NCI-H2029 treated with DMSO at 0.1 percent for 48 hours (cell line): ENCODE measurements at places on chromosomes 2 and 18.

DNA sequence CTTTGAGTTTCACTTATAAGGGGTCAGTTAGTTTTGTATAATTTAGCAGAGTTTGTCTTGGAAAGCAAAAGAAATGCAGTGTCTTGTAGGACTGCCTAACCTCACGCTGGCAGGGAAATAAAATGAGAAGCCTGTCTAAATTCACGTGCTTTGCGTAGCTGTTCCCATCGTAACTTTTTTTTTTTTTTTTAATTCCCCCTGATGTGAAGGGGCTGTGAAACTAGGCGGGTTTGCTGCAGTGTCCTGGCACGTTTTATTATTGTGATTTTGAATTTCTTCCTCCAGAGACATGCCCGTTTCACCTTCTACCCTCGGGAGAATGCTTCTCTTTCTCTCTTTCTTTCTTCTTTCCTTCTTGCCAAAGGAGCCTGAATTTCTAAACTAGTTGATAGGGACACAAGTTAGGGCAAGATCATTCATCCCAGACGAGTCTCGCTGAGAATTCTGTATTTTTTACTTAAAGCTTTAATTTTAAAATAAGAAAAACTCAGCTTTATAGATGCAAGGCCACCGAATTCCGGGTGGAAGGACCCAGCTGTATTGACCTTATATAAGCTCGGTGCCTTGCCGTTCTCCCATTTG is 2.3 kb downstream of the MEIS1 start:
- DNase-seq = no peak

- no peak for DNase-seq
Observed at GRCh38 chr2:151189125-151189524, 72.5 kb downstream of the RBM43 start.

DNA sequence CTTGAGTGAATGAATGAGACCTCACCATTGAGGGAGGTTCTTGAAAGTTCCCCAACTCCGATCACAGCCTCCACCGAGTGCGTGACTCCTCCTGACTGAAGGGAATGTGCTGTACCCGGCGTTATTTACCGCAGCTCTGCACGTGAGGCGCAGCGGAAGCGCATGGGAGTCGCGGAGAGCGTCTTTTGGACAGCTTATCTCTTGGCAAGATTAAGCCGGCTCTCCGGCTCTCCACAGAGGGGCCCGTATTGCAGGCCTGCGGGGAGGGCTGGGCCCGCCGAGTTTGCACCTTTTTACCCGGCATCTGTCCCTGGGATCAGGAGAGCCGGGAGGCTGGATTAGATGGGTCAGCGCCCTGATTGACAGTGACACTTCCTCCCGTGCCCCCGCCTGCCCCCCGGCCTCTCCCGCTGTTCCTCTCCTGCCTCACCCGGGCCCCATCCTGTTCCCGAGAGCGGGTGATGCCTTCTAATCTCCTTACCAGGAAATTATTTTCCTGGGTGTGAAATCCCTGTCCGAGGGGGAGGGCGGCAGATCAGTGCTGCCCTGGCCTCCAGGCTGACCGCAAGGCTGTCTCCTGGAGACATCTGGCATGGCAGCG is 176.3 kb downstream of the INHBB start:
- DNase-seq = no peak

DNA sequence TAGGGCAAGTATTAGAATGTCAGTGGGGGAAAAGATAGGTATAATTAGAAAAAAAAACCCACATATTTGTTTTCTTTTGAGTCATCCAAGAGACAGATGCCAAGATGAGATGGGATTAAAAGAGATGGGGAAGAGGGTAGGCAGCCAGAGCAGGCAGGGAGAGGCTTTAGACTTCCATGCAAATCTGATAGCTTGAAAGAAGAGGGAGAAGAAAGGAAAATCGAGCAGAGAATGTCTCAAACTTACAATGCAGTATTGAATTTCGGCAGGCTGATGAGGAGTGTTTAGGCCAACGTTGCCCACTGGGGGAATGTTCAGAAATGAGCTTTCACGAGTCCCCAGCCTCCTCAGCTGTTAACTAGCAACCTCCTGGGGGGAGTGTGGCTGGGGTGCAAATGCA is 91.3 kb downstream of the SPATS2L start:
- DNase-seq = no peak

DNA sequence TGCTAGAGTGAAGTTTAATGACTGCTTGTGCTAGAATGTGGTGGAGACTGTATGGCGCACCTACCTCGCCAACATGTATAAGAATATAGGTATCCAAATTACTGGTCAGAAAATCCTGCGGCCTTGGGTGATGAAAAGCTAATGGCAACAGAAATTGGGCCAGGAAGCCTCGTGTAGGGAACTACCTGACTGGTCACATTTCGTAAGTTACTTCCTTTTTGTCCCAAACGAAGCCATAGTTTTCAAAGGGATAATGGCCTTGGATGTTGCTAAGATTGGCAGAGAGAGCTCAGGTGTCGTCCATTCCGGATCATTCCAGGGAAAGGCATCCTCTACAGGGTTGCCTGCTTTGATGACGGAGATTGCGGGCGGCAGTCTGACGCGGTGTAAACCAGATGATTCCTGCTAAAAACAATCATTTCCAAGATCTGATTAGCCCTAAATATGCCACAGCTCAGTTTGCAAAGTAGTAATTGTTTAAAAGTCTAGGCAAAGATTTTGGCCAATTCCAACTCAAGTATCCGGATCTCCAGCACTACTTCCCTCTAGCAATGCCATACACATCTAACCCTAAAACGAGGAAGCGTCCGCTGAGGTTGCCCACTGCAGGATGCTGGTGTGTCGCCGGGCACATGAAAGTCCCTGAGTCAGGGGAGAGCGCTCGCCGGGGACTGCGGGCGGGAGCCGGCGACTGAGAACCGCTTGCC is 708 bp upstream of the MALT1 start:
- DNase-seq = peak; percentile 47

DNA sequence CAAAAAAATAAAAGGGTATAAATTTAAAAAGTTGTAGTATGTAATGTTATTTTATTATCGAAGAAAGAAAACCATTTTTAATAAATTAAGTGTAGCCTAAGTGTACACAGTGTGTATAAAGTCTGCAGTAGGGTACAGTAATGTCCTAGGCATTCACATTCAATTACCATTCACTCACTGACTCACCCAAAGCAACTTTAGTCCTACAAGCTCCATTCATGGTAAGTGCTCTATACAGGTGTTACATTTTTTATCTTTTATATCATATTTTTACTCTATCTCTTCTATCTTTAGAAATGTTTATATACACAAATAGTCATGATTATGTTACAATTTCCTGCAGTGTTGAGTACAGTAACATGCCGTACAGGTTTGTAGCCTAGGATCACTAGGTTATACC is 59.5 kb downstream of the RABL2A start:
- no peak for DNase-seq

DNA sequence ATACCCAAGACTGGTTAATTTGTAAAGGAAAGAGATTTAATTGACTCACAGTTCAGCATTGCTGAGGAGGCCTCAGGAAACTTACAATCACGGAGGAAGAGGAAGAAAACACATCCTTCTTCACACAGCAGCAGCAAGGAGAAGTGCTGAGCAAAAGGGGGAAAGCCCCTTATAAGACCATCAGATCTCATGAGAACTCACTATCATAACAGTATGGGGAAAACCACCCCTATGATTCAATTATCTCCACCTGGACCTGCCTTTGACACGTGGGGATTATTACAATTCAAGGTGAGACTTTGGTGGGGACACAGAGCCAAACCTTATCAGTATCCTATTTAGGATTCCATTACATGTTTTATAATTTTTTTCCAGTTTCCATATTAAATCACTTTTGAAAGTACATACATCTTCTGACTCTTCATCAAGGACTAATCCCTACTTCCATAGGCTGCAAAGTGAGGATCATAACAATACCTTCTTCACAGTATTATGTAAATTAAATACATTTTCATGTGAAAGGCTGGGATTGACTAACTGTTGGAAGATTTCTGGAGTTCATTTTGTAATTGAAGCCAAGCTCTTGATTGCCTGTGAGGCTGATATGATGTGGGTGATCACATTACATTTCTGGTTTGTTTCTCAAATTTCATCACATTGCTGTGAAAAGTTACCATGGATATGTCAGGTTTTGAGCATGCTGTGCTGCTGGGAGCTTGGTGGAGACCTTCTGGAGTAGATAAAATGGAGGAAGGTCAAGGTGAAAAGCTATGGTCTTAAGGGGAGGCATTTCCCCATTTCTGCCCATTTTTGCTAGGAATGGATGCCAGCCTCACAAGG is 31.7 kb upstream of the CERS6 start:
- DNase-seq = no peak

DNA sequence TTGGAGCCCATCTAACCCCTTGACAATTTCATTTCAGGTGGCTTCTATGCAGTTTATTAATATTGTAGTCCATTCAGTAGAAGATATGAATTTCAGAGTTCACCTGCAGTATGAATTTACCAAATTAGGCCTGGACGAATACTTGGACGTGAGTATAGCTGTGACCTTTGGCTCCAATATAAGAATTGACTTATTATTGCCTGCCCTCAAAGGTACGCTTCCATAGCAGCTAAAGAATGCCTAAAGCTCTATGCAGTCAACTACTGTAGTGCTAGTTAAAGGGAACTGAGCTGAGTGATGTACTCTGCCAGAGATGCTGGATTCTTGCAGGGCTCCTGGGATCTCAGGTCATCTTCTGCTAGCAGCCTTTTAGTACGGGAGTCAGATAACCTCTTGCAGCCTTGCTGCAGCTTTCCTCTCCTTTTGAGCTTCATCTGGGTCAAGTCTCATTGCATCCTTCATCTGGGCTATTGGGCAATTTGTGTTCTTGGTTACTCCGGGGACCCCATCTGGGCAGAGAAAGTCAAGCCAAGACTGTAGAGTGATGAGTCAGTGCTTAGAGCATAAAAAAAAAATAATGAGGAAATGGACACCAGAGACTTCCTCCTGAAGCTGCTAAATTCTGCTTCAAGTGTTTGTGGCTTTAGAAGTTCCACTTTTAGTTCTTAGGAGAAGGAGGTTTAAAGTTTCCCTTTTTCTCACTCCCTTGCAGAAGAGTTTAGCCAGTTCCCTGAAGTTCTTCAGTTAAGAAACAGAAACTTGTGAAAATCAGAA is 105.6 kb downstream of the PRPF40A start:
- DNase-seq = no peak

- DNase-seq = no peak
Observed at GRCh38 chr2:85838181-85838580, 50.6 kb downstream of the ST3GAL5 start.

GRCh38 chr18:47791461-47791985 is 138.9 kb downstream of the SMAD2 start:
- no peak for DNase-seq

- no peak for DNase-seq
Observed at GRCh38 chr2:63742580-63742976, 99.1 kb upstream of the UGP2 start.

GRCh38 chr2:106963156-106963555 is 77.2 kb upstream of the ST6GAL2 start:
- DNase-seq = no peak

GRCh38 chr2:6535572-6535971 is 330.1 kb downstream of the CMPK2 start:
- DNase-seq = no peak

- no peak for DNase-seq
Observed at GRCh38 chr2:152155209-152155608, 20.4 kb downstream of the STAM2 start.

DNA sequence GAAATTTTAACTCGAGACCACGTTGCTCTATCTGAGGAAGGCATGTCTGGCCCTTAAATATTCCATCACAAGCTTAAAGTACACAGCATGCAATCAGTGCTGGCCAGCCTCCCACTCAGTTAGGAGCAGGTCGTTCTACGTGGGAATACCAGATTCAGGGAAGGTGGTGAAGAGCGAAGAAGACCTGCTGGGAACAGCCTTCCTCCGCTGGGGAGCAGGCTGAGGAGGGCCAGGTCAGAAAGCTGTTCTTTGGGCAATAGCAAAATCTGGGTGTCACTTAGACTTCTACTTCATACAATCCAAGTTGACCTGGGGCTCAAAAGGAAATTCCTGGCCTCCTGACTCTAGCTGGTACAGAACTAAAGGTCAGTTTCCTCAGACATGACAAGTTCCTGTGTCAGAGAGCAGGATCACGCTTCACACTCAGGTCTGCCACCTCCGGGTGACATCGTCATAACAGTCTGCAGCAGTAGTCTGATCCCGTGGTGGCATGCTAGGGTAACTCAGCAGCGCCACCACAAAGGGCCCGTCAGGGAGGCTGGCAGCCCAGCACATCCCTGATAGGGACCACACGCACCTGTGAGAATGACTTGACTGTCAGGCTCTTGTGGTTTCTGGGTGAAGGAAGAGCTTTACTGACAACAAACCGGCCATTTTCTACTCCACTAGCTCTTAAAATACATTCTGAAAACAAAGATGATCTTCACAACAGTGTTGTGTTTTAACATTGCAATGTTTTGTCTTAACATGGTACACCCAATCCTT is 35.2 kb upstream of the NAPG start:
- no peak for DNase-seq

- DNase-seq = no peak
Observed at GRCh38 chr2:158922601-158923000, 45.8 kb upstream of the TANC1 start.

DNA sequence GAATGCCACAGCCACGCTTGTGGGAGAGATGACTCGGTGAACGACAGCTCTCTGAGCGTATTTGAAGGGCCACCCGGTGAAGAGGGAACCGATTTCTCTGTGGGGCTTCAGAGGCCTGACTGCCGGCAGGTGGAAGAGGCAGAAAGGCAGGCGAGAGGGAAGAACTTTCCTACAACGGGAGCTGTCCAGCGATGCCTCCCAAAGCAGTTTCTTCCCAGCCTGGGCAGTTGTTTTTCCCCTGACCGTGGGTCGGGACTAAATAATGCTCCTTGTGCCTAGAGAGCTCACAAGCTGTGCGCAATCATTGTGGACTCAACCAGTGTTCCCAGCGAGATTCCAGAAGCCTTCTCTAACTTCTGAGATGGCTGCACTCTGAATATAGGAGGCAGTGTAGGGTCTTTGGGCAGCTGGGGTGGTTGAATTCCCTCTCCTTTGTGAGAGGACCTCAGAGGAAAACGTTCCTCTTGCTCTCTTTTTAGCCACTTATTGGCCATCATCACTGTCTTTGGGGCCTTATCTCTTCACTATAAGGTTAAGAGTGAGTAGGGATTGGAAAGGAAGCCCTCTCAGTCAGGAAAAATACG is 710 bp downstream of the SEC11C start:
- no peak for DNase-seq

- DNase-seq = no peak
Observed at GRCh38 chr2:174606336-174606735, 8.7 kb upstream of the WIPF1 start.
